Effector CD8-positive, alpha-beta T cell (primary cell): ENCODE measurements at places on chromosomes 5 and 9.

DNA sequence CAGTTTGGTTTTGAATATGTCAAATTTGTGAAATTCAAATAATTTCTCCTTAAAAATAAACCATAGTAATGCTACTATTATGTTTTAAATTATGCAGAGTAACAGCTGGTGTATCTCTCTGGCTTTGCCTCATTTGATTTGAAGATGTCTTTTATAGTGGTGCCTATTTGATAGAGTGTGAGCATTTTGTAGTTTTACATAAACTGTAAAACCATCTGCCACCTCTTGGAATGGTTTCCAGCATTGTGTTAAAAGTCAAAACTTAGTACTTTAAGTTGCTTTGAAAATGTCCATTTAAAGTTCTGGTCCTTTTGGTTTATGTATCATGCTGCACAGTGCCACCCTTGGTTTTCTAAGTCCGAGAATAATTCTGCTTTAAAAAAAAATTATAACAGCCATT, 15.6 kb downstream of the PRDM6 start:
- no peak for DNase-seq

DNA sequence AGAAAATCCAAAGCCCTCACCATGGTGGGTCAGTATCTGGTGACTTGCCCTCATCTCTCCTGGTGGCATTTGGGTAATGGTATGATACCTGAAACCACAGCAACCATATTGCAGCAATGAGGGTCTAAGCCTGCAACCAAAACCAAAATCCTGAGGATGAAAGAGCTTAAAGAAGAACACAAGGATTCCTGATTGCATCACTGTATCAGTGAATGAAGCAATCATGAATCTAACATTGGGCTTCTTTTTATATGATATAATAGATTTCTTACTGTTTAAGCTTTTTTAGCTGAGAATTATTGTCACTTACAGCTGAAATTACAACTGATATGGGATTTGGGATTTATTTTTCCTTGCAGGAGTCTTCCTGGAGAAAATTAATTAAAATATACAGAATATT, 269.9 kb downstream of the MEF2C start:
- DNase-seq: no peak

GRCh38 chr9:108702681-108703080, 153.1 kb downstream of the ACTL7B start:
- no peak for DNase-seq

GRCh38 chr9:94778013-94778412, 51.5 kb downstream of the AOPEP start:
- no peak for DNase-seq

DNA sequence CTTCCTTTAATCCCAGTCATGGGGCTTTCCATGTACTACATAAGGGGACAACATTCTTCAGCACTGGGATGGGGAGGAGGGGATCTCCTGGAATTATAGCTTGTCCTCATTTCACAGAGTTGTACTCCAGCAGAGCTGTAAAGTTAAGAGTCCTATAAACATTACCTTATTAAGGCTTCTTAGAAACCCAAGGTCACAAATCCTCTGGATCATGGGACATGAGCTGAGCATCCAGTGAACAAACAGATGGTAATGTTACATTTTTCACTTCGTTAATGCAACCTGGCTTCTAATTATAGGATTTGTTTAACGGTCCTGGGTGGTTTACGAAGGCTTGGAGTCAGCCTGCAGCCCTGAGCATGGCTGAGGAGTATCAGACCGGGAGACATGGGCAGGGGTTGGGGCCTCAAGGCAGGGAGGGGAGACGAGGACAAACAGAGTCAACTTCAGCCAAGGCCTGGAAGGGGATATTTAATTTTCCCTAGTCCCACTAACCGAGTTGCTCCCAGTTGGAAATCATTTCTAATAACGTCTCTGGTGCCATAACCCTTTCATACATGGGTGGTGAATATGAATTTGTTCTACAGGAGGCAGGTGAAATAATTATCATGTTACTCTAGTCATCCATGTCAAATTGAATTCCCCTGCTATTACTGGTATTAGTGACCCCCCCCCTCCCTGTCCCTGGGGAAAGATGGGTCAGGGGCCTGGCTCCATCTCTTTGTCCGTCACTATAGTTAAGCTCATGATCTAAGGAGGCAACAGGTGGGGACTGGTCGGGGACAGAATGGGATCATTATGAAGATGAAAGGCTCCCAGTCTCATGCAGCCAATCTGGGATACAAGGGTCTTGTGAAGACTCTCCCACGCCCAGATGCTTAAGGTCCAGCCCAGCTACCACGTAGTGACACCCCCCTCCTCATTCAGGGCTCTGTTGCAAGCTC, 10.7 kb upstream of the IL17B start:
- DNase-seq: no peak

- no peak for DNase-seq
Observed at GRCh38 chr5:171152382-171152781, 156.7 kb upstream of the TLX3 start.

GRCh38 chr5:143638654-143639053, 173.3 kb upstream of the HMHB1 start:
- no peak for DNase-seq

GRCh38 chr5:148826739-148827070, 294 bp downstream of the ADRB2 start:
- no peak for DNase-seq

DNA sequence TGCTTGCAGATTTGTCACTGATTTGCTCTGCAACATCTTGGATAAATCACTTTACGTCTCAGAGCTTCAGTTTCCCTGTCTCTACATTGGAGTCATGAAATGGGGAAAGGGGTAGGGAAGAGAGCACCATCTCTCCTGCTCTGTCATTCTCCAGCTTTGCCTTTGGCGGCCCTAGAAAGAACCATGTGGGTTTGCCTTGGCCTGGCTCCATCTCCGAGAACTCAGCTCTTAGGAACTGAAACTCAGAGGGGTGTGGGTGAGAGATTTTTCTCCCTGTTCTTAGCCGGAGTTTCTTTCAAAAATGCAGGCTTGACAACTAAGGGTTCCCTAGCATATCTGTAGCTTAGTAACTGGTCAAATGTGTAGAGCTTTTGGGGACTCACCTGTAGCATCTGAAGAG, 123.5 kb downstream of the SMARCA2 start:
- DNase-seq: no peak

DNA sequence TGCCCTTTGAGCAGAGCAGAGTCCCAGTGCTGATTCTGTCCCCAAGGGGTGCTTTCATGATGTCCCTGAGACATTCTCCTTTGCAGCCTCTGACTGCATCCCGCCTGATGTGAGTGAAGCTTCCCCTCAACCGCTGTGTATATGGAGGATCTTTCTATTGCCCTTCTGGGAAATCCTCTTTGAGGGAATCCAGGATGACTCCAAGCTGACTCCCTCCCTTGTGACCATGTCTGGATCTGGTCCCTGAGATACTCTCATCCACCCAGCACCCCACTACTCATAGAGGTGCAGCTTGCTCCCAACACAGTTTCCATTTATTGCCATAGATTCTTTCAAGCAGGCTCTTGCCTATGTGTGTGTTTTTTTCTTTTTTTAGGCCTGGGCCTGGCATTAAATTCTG, 216.5 kb downstream of the SEC61B start:
- no peak for DNase-seq

DNA sequence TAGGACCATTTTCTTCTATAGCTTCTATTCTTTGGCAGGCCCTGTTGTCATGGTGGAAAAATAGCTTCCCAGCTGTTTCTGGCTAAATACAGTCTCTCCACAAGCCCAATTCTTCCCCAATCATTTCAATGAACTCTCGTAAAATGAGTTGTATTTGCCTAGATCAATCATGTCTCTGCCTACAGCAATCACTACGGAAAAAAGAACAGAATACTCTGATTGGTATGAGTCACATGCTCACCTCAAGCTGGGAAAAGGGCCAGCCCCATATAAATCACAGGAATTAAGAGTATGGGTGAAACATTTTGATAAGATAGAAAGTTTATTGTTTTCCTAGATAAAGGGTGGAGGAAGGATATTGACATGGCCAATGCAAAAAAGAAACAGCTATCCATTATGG, 711.4 kb downstream of the EFNA5 start:
- DNase-seq: no peak

GRCh38 chr9:35755071-35755470, 995 bp upstream of the MSMP start:
- no peak for DNase-seq

DNA sequence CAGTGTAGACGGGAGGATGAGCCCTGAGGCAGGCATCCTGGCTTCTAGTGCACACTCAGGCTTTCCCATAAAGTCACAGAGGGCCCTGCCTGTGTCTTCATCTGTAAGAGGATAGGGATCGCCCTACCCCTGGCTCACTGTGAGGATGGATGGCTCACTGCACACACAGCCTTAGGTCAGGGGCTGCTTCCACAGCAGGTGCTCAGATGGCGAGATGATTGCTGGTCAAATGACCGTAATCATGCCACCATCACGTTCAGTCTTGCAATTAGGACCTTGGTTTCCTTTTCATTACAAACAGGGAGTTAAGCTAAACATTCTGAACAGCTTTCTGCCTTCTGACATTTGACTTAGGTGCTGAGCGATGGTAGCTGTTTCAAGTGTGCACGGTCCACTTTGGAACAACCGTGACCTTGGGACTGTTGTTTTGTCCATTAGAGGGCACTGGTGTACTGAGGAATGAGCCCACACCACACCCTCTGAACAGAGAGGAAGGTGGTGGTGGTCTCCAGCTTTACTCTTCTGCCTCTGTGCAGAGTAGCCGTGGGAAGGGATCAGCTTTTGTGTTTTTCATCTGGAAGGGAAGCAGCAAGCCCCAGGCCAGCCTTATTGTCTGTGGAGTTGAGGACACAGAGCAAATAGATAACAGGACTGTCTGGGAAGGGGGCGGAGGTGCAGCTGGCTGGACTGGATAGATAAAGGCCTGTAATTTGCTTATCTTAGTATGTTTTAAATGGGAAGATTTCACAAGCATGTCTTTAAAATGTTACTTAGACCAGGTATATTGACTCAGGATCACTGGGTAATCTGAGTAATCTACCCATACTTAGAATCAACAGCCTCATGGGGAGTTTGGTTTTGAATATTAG, 183.1 kb downstream of the TRIO start:
- no peak for DNase-seq

DNA sequence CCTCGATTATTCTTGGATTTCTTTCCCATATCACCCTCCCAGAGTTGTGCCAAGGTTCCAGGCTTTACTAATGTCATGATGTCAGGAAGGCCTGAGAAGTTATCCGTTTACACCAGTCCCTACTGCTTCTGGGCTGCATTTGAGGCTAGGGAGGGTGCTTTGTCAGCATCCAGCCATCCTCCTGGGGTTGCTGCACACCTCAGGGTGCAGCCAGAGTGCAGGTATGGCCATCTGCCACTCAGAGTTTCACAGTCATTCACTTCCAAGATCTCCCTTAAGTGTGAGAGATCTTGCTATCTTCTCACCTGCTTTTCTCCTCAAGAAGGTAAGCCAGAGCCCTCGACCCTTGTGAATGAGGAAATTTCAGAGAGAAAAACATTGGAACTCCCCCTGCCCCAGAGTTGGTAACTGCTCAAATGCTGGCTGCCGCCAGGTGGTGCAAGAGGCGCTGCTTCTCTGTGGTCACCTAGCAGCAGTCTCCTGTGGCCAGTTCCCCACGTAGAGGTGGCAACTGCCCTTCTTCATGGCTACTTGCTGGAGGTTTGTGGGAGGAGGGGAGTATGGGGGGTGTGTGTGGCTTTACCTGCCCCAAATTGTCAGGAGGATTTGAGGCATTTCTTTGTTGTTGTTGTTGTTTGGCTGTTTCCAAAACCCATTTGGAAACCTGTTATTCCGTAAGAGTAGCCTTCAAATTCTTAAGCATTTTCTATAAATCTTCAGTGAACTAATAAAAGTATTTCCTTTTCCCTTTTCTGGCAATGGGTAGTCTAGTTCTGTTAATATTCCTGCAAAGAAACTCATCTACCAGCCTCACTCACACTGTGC, 259.6 kb upstream of the DMRT1 start:
- no peak for DNase-seq

GRCh38 chr9:85004818-85005413, 335.4 kb downstream of the NTRK2 start:
- DNase-seq: no peak

- DNase-seq: no peak
Observed at GRCh38 chr9:92736563-92737215, 27.9 kb downstream of the BICD2 start.

DNA sequence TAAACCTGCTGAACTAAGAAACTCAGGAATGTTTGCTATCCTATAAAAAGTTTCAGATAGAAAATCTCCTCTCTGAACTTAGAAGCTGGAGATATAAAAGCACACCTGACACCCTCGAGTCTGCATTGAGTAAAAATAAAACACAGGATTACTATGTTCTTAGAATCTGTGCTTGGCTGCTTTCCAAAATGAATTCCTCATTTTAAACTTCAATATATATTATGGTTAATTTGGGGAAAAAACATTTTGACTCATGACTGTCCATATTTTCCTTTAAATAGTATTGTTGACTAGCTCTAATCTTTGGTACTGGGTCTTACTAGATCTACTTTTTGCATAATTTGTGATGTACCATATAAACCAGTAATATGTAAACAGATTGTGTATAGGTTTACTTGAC, 36.7 kb downstream of the FBXW2 start:
- no peak for DNase-seq

GRCh38 chr5:60092671-60093422, 199.3 kb upstream of the PDE4D start:
- no peak for DNase-seq

GRCh38 chr5:132416306-132417009, 46.9 kb downstream of the SLC22A5 start:
- DNase-seq: no peak

GRCh38 chr5:115022303-115022702, 147.4 kb downstream of the TRIM36 start:
- no peak for DNase-seq

GRCh38 chr9:98314381-98315066, 59.1 kb upstream of the TBC1D2 start:
- no peak for DNase-seq

DNA sequence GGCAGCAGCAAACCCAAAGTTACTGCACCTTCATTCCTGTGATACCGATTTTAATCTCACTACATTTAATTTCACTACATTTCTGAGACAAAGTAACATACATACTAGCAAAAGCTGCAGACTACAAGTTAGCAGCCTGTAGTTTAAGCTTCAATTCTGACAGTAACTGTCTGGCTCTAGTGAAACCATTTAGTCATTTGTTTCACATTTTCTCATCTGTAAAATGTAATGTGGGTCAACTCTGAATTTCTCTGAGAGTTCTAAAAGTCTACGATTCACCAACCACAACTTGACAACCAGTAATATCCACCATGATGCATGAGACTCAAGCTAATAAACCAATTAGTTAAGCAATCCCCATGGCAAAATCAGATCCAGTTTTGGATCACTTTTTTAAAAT, 408.9 kb downstream of the PDE4D start:
- DNase-seq: no peak
